Activated CD8-positive, alpha-beta memory T cell treated with anti-CD3 and anti-CD28 coated beads for 4 hours (primary cell): ENCODE measurements at places on chromosomes 1 and 21.

DNA sequence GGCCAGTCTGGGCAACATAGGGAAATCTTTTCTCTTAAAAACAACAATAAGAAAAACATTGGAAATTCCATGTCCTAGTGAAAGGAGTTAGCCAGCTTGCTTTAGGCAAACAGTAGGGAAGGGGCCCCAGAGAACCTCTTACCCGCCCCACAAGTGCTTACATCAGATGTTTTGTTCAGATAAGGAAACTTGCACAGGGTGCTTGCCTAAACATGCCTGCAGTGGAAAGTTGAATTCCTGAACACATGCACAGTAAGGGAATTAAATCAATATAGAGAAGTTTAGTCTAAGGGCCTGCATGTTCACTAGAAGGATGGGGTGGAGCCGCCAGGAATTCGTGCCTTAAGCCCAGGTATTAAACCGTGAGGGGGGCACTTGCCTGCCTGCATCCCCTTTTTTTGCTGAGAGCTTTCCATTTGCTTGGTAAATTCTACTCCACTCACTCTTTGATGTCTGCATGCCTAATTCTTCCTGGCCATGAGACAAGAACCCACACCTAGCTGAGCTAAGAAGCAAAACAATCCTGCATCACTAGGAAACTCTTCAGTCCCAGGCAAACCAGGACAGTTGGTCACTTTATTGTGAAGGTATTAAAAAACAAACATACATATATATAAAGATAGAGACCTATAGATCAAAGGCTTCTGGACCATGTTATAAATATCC is 499.0 kb downstream of the SIPA1L2 start:
- no peak for DNase-seq

DNA sequence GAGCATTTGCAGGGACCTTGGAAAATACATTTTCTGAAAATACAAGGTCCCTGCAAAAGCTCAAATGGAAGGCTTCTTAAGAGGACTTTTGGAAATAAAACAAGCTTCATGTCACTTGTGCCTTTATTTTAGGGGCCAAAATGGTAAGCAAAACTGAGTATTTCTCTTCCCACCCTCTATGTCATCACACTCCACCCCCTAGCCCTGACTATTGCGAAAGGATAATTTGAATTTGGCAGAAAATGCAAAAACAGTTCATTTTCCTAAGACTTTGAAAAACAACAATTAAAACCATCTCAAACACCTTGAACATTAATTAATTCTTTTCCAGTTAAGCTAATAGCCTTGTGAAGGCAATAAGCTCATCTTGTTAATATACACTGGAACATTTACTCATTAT is 201.7 kb downstream of the TM2D1 start:
- no peak for DNase-seq

DNA sequence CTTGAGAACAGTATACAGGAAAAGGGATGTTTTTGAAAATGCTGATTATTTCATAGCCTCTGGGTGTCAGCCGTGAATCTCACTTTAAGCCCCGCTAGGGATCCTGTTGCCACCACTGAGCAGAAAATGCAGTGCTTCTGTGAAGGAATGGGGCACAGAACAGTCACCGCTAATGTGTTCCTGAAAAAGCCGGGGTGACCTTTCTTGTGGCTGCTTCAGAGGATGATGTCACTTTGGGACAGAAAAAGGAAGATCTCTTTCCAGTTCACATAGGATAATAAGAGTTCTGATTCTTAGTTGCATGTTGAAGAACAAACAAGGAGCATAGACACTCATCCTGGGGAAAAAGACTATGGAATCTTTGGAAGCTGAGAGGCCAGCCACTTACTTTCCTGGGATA is 349.6 kb downstream of the DISC1 start:
- no peak for DNase-seq

- DNase-seq = no peak
Measured at GRCh38 chr1:211344152-211344618, 17.6 kb downstream of the TRAF5 start.

DNA sequence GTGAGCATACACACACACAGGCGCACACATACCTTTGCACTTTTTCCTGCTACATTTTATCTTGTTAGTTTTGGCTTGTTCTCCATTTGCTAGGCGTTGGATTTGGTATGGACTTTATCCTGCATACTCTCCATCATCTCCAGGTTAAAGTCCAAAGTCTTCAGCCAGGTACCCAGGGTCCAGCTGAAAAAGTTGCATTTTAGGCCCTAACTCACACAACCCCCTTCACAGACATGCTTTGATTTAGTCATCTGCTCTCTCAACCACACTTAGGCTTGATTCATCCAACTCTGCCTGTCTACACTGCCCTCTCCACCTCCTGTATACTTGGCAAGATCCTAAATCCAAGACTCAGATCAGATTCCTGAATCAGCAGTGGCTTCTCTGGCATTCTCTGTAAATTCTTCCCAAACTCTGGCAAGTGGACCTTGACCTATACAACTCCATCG is 10.7 kb upstream of the LAMB3 start:
- DNase-seq = no peak

DNA sequence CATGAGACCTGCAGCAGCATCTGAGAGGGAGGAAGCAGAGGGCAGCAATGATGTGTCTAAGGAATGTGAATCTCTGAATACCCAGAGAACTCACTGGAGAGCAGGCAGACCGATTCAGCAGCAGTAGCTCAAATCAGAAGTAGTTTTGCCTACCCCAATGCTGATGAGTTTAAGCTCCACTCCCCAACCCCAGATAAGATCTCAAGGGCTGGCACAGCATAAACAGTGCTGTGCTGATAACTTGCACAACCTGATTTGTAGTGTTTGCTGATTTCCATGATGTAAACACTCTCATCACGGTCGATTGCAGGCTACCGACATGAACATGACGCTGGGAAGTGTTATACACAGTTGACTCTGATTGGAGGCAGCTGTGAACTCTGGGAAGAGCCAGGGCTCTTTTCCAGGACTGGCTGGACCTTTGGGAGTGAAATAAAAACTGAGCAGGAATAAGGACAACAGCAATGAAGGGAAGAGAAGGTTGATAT is 11.2 kb upstream of the HMGCS2 start:
- no peak for DNase-seq

- no peak for DNase-seq
Measured at GRCh38 chr1:175802407-175803123, 59.2 kb upstream of the TNR start.

- no peak for DNase-seq
Measured at GRCh38 chr21:36946949-36947356, 19.5 kb downstream of the HLCS start.

DNA sequence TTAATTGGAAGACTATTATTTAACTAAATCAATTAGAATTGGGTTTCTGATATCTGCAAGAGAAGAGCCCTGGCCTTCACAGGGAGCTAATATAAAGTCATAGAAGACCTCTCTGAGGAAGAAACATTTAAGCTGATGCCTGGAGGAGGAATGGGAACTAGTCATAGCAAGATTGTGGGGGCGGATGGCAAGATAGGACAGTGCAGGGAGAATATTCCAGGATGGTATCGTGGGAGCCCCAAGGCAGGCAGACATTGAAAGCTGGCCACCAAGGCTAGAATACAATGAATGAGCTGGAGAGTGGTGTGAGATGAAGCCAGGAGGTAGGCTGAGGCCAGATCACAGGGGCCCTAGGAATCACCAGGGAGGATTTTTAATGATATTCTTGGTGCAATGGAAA is 20.8 kb upstream of the MYSM1 start:
- no peak for DNase-seq

DNA sequence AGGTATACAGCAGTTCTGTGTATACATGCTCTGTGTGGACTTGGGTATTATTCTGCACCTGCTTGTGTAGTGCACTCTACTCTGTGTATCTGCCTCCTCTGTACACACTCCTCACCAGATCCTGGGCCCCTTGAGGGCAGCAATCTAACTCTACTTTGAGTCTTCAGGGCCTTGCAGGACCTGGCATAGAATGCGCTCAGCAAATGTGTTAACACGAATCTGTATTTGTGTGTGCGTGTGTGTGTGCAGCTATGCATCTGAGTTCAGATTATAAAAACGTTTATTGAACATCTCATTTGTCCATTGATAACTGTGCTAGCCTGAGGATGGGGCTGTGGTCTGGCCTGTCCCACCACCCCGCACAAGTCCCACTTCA is 3.9 kb upstream of the MEF2D start:
- DNase-seq = no peak

GRCh38 chr1:116873680-116874271 is 35.9 kb upstream of the PTGFRN start:
- no peak for DNase-seq

- no peak for DNase-seq
Measured at GRCh38 chr1:244751271-244751895, 84.1 kb upstream of the COX20 start.

DNA sequence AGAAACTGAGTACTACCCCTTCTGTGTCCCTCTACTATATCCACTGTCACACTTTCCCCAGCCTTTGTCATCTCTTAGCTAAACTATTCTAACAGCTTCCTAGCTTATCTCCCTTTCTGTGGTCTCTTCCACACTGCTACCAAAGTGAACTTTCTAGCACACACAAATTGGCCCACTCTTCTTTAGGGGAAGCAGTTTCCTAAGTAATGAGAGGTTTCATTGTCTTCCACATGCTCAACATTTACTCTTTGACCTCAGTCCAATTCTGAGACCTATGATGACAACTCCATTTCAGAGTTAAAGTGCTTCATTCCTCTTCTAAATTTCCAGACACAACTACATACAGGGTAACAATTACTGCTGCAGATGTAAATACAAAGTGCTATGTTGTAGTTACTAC is 32.9 kb downstream of the SCYL3 start:
- no peak for DNase-seq

DNA sequence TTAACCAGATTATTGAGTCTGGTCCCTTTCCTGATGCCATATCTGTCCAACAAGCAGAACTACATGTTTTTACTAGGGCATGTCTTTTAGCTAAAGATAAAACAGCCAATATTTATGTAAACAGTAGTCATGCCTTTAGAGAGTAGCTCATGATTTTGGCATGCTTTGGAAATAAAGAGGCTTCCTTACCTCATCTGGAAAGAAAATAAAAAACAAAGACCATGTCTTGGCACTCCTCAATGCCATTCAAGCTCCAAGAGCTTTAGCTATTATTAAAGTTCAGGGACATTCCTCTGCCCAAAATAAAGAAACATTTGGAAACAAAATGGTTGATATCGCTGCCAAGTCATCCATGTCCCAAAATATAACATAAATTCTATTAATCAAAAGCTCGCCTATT is 202.4 kb downstream of the URB2 start:
- no peak for DNase-seq

DNA sequence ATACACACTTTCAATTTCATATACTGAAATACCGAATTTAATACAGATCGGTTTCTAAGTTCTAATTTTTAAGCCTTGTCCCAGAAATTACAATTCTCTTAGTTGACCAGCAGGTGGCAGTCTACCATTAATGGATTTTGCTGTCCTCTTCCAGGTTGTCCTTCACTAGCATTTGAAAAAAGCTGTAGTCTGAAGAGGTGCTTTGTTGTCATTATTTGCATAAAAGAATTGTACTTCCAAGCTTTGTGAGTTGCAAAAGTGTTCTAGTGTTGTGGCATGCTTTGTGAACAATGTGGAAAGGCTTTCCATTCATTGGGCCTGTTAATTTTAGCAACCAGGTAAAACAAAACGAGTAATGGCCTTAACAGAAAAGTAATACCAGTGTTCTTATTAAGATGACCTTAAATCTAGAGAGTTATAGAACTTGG is 193.6 kb downstream of the RPS6KC1 start:
- DNase-seq = no peak

- DNase-seq = no peak
Measured at GRCh38 chr1:14549897-14550620, 48.4 kb upstream of the KAZN start.

DNA sequence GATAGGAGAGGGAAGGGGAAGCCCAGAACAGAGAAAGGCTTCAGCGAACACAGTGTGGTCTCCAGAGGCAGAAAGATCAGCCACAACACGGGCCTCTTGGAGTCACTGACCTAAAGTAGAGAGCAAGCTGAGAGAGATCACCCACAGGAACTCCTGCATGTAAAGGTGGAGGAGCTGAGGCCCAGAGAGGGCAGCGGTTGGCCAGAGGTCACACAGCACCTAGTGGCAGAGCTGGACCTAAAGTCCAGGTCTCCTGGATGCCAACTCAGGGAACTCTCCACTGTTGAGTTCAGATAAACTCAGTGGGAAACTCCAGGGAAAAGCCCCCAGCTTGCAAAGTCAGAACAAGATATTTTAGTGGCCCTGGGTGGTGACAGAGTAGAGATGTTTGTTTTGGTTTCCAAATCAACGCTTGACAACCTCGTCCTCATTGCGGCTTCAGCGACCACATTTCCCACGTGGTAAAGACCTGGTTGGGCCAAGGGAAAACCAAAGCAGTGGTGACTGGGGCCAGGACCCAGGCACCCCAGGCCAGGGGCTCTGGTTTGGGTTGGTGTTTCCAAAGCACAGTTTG is 4.6 kb downstream of the IFFO2 start:
- peak; percentile 63 for DNase-seq

DNA sequence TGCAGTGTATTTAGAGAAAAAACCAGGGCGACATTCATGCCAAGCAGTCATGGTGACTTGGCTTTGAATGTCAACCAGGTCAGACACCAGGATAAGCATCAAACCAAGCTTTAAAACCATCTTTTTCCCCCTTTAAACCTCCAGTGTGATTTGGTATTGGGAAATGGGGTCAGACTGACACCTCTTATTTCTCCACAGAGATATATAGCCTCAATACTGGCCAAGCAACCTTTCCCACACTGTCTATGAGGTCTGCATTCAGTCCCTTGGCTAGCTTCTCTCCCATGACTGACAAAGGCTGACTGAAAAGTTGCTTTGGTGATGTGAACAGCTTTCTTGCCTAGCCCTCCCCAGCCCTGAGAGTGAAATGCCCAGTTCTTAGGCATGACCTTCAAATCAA is 21.7 kb downstream of the GPR3 start:
- DNase-seq = no peak

DNA sequence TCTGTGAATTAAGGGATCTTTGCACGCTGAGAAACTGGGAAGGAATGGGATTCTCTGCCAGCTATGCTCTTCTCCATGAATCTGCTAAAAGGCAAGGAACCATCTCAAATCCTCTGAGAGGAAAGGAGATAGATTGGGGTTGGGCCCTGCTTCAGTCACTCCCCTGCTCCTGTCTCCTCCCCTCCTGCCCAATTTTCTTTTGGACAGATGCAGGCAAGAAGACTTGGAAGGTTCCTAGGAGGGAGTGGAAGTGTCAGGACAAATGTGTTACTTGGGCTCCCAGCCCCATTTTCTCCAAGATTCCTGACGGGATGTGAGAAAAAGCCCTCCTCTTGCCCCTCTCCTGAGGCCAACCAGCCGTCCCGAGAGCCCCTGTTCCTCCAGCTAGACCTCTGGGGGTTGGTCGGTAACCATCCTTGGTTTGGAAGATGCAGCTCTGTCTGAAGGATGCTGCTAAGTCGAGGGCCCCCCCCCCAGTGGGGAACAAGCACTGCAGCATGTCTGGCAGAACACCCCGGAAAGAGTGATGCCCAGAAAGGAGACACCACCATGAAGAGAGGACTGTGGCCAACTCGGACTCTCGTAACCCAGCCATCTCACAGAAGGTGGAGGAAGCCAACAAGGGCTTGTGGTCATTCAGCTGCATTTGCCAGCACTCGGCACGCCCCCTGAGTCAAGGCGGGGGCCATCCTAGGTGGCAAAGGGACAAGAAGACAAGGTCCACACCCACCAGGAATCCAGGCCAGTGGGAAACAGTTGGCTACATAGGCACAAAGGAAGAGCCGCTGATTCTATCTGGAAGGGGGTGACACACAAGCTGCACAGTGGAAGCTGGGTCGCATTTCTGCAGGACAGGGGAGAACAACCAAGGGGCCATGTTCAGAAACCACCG is 43.7 kb downstream of the CDK18 start:
- DNase-seq = no peak
